ENCODE measurements at places on chromosomes 6 and 20.

DNA sequence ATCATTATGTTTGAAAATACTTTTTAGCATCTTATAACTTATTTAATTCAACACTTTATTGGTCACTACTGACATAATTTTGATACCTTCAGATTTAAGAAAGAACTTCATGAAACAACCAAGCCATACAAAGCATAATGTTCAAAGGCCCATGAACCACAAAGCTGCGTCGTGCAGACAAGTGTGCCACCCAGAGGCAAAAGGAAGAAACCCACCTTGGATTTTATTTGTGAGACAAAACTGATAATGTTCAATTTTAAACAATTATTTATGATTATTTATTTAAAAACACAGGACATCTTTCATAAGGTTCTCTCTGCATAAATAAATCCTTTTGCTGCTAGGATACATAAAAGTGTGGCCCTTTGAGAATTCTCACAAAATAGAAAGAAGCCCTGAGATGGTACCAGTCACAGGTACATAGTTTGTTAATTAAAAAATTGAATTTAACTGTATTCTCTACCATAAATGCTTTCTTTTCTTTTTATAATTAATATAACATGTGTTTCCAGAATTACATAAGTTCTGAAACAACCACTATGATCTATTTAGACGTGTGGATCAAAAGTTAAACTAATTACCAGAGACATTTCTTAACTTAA, 143.7 kb downstream of the RALGAPA2 start:
- DNase-seq = no peak

DNA sequence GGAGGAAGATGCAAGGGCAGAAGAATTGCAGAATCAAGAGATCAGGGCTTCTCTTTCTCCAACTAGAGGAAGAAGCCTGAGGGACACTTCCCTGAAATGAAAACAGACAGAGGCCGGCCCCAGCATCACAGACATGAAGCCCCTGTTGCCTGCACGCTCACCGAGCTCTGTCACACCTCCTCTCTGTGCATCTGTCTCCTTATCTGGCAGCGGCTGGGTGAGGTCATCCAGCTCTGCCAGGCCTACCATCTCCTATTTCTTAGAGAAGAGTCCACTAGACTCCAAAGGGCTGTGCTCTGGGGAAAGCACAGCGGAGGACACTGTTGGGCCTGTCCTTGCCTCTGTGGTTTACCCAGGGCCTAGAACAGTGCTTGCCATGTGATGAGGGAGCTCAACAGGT, 71.9 kb upstream of the MLN start:
- no peak for DNase-seq

DNA sequence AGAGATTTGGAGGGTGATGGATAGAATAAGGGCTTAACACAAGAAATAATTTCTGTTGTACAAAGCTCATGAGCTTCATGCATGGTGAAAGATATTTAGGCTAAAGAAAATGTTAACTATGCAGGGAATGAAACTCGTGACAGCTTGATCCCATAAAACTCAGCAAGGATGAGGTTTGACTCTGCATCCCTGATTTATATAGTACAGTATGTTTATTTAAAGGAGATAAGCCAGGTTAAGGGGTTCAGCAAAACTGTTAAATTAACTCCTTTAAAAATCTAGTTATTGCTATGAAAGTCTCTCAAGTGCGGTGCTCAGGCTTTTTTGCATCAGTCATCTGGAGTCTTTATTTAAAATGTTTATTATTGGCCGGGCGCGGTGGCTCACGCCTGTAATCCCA, 326.4 kb downstream of the LAMA2 start:
- DNase-seq = no peak

- no peak for DNase-seq
These were observed 777.8 kb downstream of the KIF16B start for GRCh38 chr20:15795305-15796019.

DNA sequence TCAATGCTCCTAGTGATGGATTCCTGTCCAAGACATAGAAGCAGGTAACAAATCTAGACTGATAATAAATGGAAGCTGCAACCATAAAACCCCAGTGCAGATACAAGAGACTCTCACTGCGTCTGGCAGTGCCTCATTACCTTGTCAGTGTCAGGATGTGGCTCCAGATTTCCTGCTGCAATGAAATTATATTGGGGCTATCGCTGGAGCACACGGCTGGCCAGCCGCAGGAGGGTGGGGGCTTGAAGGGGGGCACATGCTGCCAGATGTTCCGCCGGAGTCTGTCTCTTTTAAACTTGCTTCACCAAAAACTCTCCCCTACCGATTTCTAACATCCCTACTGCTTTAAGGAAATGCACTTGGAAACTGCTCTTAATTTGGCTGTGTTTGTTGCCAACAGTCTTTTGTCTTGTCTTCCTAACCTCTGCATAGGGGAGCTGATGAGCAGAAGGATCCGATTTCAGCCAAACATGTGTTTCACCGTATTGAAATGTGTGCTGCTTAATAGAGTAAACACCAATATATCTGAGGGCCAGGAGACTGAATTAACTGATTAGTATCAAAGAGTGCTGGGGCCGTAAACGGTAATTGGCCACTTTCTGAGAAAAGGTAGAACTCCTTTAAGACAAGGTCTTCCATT, 102.2 kb upstream of the EXOC2 start:
- no peak for DNase-seq

GRCh38 chr20:63112491-63113219, 103.3 kb downstream of the YTHDF1 start:
- no peak for DNase-seq

DNA sequence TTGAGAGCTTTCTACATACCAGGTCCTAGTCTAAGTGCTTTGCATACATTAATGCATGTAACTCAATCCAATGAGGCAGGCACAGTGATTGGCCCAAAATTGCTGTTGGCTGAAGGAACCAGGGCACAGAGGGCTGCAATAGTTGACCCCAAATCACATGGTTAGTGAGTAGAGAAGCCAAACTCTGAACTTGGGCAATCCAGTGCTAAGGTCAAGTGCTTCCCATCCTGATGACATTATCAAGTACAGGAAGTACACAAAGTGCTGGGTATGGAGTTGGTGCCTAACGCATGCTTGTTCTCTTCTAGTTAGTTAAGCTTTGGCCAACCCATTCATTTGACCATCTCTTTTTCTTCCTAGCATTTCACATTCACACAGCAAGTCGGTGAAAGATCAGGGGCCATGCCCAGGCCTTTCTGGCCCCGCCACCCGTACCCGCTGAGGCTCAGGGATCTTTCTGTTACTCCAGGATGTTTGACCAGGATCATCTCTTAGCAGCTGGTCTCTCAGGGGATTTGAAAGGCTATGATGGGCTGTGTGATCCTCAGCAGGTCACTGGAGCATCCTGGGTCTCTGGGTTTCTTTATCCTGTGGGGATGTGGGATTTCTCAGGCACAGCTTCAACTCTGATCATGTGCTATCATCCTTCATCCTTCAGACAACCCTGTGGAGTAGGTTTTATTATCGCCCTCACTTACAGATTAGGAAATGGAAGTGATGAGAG, 7.0 kb downstream of the KCNB1 start:
- DNase-seq = no peak

- no peak for DNase-seq
These were observed 191.1 kb upstream of the HEY2 start for GRCh38 chr6:125558241-125558843.

DNA sequence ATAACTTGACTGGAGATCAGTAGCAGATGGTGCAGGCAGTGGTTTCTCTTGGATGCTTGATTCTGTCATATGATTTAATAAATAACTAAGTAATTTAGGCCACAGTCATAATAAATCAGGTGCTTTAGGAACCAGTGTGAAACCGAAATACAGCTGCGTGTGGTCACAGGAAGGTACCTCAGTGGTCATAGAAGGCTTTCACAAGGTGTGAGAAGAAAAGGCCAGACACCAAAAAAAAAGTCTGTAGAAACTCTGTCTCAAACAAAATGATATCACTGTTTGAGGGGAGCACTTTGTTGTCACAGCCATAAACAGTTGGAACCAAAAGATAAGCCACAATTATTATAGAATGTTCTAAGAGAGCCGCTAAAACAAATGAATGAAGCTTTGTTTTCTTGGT, 56.5 kb downstream of the ARMC2 start:
- no peak for DNase-seq

DNA sequence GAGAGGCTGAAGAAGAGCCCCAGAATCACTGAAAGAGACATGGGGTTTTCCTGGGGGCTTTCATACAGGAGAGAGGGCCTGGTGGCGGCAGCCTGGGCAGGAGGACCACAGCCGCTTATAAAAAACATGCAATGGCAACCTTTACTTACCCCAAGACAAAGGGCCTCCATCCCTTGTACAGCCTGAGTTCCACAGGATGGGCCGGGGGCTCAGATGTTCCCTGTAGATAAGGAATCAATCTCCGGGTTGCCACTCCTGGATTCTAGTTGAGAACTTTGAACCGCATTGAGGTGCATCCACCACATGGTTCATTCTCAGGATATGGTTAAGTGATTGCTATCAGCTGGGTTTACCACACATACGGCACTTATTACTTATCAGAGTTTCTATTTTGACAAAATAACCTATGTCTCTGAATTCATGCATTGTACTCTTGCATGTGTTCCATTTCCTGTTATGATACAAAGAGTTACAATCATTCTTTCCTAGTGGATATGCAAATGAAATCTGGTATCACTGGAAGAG, 677.6 kb downstream of the KIF16B start:
- no peak for DNase-seq

GRCh38 chr6:168192195-168192900, 113.3 kb upstream of the FRMD1 start:
- no peak for DNase-seq

DNA sequence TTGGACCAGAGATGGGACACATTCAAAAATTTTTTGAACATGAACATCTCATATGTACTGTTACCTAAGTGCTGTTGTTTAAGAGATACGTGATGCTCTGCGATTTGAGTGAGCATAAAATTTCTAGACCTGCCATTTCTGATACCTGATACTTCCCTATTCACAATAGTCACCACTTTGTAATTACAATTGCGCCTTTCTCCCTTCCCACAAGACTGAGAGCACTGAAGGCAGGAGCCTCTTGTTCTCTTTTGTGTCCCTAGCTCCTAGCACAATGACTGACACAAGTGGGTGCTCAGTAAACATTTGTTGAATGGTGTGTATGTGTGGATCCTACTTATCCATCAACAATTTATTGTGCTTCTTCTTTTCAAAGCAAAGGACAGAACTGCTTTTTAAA, 92.8 kb upstream of the TMEM30A start:
- no peak for DNase-seq

GRCh38 chr20:36873498-36874189, 2.3 kb upstream of the TLDC2 start:
- no peak for DNase-seq

DNA sequence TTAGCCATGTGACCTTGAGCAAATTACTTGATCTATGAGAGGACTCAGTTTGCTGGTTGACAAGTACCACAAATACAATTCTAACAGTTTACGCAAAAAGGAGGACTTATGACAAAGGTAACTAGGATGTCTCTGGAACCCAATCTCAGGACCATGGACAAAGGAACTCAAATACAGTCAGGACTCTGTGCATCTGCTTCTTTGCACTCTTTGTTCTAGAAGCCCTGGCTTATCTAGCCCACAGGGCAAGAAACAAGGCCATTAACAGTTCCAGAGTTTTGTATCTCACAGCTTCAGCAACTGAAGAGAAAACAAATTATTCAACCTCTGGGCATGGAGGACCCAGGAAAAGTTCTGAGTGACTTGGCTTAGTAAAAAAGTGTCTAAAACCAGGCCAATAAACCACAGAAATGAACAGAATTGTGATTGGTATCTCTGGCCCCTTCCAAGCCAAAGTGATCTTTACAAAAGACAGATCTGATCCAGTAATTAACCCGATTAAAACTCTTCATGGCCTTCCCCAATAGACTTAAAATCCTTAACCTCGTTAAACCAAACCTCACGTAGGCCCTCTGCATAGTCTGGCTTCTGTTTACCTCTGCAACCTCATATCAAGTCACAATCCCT, 5.9 kb downstream of the WASF1 start:
- no peak for DNase-seq

- no peak for DNase-seq
These were observed 326.7 kb downstream of the SYNE1 start for GRCh38 chr6:152310371-152310954.

DNA sequence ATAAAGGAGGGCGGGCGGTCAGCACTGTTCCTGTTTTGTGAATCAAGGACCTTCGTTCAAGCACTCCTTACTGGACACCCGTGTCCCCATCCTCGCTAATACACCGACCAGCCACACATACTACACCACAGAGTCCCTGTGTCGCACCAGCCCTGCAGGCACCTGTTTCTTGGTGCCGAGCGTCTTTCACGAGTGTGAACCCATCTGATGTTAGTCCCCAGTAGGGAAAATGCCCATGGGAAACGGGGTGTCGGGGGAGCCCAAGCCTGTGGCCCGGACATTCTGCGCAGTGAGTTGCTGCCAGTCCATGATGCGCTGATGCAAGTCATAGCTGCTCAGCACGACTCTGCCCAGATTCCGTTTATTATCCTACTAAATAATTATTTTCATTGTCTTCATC, 74.7 kb downstream of the TTLL2 start:
- DNase-seq = no peak

- no peak for DNase-seq
These were observed 4.9 kb upstream of the NELFCD start for GRCh38 chr20:58976061-58976730.

DNA sequence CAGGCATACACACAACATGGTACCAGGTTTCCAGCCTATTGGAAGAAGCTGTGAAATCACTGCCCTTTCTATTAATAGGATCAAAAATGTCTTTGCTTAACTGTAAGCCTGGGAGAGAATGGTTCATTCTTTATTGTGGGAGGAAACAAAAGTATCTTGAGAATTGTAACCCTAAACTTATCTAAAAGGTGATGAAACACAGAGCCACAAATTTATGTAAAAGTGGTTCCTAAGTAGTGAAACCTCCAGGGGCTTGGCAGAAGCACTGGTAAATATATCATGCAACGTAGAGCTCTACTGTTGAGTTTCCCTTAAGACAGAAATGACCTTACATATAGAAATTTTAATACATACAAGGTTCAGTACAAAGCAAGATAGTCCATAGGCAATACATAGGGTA, 17.2 kb upstream of the NOX3 start:
- no peak for DNase-seq

DNA sequence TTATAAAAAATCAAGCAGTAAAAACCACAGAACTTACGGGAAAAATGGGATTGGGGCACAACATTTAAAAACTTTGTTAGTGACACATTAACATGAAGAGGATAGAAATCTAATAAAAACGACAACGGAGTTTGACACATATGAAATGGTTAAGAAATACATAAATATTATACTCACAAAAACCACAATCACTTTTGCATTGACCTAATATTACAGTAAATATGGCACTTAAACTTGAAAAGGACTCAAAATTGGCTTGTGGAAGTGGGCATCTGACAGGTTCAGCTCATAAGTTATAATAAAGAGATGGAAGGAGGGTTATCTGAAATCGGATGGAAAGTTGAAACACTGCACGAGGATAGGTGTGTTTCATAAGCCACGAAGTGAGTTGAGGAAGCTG, 523.7 kb downstream of the TFAP2B start:
- DNase-seq = no peak

- DNase-seq = no peak
These were observed 23.1 kb downstream of the JARID2 start for GRCh38 chr6:15269011-15269410.

DNA sequence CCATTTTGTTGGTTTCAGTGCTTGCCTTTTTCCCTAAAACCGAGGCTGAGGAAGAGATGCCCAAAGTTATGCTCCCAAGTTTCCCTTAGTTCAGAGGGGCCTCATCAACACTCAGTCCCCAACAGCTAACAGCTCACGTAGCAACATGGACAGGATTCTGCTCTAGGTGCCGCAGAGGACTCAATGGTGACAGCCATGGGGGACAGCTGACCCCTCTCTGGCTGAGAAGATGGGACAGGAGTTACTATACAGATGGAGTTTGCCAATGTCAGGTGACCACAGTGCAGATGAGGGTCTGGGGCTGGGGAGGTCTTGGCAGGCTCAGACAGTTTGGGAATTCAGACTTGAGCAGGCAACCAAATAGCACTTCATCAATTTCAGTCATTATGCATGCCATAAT, 67.3 kb downstream of the NPEPL1 start:
- no peak for DNase-seq

Measured in stimulated activated CD4-positive, alpha-beta T cell treated with anti-CD3 and anti-CD28 coated beads, Interleukin-12 subunit alpha, Interleukin-12 subunit beta, amount 100 ng/mL, for 24 hours (primary cell).